ENCODE measurements at places on chromosomes 3 and 15.

DNA sequence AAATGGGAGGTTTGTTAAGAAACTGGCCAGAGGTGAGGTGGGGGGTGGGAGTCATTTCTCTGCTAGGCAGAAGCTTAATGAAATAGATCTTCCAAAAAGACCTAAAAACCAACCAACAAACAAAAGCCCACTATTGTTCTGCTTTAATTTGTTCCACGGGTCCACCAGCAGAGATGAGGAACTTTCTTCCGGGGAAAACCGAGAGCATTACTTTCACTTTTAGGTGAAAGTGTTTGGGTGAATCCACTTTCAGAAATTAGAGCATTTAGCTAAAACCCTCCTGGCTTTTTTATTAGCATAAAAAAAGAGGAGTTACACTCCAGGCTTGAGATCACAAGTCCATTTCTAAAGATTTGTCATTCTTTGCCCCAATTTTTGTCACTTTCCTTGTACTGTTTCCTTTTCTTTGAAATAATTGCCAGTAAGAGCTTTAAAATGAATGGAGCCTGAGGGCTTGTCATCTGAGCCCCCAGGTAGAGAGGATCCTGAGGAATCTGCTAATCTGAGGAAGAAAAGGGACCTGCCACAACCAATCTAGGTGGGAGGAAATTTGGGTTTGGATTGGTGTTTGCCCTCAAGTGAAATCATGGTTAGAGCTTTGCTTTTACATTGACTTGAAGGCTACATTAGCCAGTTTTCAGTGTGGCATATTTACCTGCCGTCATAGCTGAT, 667.6 kb downstream of the NAALADL2 start:
- no peak for DNase-seq

GRCh38 chr3:114624047-114624445, 330.2 kb downstream of the TIGIT start:
- DNase-seq = no peak

- DNase-seq = no peak
Observed at GRCh38 chr3:67382536-67382935, 271.9 kb downstream of the SUCLG2 start.

DNA sequence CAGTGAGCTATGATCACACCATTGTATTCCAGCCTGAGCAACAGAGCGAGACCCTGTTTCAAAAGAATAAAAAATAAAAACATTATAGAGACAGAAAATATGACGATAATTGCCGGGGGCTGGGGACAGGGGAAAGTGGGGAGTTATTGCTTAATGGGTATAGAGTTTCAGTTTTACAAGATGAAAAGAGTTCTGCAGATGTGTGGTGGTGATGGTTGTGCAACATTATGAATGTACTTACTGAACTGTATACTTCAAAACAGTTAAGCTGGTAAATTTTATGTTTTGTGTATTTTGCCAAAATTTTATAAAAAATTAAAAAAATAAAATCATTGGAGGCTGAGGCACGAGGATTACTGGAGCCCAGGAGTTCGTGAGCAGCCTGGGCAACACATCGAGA, 24.8 kb upstream of the ZNF774 start:
- no peak for DNase-seq

GRCh38 chr3:100613721-100614390, 4.5 kb downstream of the ADGRG7 start:
- no peak for DNase-seq

GRCh38 chr3:124492824-124493223, 237.4 kb upstream of the UMPS start:
- peak; percentile 45 for DNase-seq

GRCh38 chr3:171753665-171754408, 56.4 kb downstream of the PLD1 start:
- no peak for DNase-seq

- no peak for DNase-seq
Observed at GRCh38 chr3:45687828-45688193, 1.4 kb upstream of the SACM1L start.

DNA sequence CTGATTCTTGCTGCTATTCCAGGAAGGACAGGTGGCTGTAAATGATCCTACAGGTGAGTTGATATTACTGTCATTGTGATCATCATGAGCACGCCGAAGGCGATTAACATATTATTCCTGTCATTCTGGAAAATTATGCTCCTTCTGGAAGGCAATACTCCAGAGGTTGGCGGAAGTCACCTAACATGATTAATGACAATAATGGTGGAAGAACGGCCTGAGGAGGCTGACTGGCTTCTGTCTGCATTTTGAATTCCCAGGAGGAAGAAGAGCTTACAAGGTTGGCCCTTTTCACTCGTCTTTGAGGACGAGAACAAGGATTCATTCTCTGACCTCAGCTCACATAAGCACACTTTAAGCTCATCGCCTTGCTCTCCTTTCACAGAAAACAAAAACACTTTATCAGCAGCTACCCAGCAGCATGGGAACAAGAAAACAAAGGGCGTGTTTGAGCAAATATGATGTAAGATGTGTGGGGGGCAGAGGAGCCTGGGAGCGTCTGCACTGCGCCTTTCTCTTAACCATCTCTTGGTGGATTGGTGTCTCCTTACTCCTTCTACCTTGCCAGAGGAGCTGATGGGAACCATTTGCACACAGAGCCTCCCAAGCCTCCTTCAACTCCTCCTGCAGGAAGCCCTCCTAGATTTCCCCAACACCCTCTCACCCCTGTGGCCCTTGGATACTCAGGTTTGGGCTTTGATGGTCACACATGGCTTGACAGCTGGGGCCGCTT, 23.0 kb downstream of the ACSBG1 start:
- no peak for DNase-seq

- no peak for DNase-seq
Observed at GRCh38 chr15:31483053-31483985, 156.7 kb downstream of the KLF13 start.

DNA sequence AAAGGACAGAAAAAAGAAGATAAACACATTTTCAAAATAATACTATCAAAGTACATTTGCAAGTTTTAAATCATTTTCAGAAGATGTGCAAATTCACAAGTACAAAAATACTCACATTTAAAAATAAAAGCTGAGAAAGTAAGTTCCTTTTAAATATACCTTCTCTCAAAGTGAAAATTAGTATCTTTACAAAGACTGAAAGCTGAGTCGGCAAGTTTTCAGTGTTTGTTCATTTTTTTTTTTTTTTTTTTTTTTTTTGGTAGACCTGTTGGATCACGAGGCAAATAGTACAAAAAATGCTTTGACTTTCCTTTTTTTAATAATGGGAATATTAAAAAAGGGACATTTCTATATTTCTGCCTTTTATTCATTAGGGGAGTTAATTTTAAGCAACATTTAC, 317.8 kb downstream of the LSAMP start:
- DNase-seq = no peak

GRCh38 chr15:84648539-84648938, 5.5 kb downstream of the WDR73 start:
- DNase-seq = no peak

GRCh38 chr15:63483521-63484371, 20.6 kb upstream of the USP3 start:
- no peak for DNase-seq

- no peak for DNase-seq
Observed at GRCh38 chr3:97510795-97511194, 253.8 kb upstream of the ARL6 start.

DNA sequence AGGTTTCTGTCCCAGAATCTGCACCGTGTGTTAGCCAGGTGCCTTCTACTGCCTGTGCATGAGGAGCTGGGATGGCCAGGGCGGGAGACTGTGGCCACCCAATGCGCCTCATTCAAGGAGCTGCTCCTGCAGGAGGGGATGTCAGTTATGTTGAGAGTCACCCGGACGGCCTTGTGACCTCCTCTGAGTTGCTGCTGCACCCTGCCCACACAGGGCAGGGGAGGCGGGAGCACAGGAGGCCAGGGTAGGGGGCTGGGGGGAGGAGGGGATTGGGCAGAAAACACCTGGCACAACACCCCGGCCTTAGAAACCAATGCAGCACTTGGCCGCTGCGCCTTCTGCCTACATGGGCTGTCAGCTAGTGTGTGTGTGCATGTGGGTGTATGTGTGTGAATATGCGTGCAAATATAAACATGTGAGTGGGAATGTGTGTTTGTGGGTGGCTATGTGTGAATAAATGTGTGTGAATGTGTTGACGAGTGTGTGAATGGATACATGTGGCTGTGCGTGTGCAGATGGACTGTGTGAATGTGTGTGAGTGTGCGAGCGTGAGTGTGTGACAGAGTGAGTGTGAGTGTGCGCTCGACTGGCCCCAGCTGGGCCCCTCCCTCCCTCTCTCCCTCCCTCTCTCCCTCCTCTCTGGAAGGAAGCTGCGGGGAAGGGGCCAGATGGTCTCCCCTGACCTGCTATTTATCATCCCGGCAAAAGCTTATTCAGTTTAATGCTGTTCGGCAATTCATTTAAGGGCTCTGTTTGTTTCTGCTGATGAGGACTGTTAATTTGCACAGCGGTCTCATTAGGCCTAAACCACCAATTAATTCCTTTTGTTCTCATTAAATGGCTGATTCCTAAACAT, 106.9 kb downstream of the TLE3 start:
- DNase-seq = no peak

DNA sequence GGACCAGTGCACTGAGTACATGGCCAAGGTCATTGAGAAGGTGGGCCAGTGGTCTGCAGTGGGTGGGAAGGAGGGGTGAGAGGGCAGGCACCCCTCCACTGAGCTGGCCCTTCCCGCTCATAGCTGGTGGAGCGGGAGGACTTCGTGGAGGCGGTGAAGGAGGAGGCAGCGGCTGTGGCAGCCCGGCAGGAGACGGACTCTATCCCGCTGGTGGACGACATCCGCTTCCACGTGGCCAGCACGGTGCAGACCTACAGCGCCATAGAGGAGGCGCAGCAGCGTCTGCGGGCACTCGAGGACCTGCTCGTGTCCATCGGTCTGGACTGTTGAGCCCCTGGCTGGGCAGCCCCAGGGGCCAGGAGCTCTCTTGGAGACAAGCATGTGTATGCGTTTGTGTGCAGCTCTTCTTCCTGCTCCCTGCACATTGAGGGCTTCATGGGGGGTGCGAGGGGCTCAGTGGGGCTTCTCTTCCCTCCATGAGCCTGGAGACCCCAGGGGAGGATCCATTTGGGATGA, 7.5 kb downstream of the ABTB1 start:
- DNase-seq = no peak

- DNase-seq = no peak
Observed at GRCh38 chr15:60957111-60957510, 272.0 kb downstream of the RORA start.

- no peak for DNase-seq
Observed at GRCh38 chr15:88741671-88742070, 61.6 kb upstream of the ACAN start.

DNA sequence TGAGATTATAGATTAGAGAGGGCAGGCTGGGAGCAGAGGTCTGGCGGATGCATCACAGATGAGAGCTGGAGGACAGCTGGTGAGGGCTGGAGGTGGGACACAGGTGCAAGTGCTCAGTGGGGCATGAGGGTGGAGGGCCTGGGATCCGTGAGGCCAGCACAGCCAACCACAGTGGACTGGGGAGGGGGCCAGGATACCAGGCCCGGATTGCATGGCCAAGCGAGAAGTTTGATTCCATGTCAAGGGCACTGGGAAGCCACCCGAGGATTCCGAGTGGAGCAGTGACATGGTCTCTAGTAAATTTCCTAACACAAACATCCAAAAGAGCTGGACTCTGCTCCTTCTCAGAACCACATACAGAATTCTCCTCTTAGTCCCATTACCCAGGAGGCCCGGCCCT, 44.0 kb upstream of the SLC41A3 start:
- peak; percentile 3 for DNase-seq

DNA sequence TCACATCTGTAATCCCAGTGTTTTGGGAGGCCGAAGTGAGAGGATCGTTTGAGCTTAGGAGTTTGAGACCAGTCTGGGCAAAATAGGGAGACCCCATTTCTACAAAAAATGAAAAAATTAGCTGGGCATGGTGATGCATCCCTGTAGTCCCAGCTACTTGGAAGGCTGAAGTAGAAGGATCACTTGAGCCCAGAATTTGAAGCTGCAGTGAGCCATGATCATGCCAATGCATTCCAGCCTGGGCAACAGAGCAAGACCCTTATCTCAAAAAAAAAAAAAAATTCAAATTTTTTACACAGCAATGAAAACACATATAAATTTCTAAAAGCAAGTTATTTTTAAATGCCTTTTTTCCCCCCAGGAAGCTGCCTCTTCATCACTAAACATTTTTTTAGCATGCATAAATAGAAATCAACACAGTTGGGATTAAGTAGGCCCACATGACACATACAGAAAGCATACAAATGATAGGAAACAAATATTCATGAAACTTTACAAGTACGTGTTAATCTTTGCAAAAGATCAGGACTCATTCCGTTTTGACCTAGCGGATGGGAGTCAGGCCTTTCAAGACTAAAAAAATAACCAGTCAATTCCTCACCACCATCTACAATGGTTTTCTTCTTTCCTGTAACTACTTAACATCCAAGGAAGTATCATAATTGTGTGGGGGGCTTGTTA, 45.6 kb upstream of the IGDCC4 start:
- DNase-seq = no peak

GRCh38 chr3:150411106-150411460, 3.0 kb downstream of the TSC22D2 start:
- DNase-seq = no peak

- no peak for DNase-seq
Observed at GRCh38 chr3:157240408-157240807, 80.5 kb upstream of the CCNL1 start.

DNA sequence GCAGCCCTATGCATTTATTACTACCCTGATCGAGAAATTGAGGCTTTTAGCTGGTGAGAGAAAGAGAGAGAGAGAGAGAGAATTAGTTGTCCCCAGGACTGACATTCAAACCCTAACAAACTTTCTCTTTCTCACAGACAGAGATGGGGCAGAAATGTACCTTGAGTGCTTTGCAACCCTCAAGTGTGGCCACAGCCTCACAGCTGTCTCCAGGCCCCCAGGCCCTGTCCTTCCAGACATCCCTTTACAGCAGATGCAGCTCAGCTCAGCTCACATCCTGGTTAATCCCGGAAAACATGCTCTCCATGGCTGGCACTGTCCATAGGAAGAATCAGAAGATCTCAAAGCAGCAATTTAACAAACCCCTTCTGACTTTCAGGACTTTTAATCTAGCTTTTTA, 67.6 kb downstream of the DCLK3 start:
- DNase-seq = no peak

DNA sequence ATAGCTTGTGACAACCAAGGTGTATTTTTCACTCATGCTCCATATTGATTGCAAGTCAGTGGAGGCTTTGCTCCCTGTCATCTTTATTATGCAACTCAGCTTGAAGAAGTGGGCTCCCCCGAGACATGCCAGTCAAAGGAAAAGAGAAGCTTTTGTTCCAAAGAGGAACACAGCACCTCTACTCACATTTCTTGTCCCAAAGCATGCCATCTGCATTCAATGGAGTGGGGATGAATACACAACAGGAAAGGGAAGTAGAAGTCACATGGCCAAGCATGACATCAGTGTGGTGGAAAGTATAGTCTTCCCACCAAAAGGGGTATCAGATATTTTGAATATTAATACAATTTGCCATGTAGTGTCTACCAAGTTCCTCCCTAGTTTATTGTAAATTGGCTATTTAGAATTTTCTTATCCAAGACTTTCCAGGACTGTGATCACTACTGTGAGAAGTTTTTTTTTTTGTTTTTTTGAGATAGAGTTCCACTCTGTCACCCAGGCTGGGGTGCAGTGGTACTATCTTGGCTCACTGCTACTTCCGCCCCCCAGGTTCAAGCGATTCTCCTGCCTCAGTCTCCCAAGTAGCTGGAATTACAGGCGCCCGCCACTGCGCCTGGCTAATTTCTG, 114.5 kb downstream of the GMPS start:
- no peak for DNase-seq
